ENCODE measurements at places on chromosomes 13 and 19. TPM values are rescaled to one million over a fixed set of nuclear protein-coding genes. Genes with fewer than 3 reads are reported as not detected.

GRCh38 chr19:30792561-30793505, 420.6 kb downstream of the ZNF536 start:
- H3K27me3 ChIP-seq: no peaks in the 10 kb centered on the region
- no peaks in the 10 kb centered on the region for H3K36me3 ChIP-seq
- H3K27ac ChIP-seq: no peak overlapping the region
- peak; percentile 8 for DNase-seq

FCGBP gene
- total RNA-seq: 3.2 TPM

ZDHHC20 gene
- total RNA-seq: 68.0 TPM

URAD gene
- not detected for total RNA-seq
